ENCODE measurements at places on chromosomes 6 and 20. TPM values are rescaled to one million over a fixed set of nuclear protein-coding genes. Genes with fewer than 3 reads are reported as not detected.

DNA sequence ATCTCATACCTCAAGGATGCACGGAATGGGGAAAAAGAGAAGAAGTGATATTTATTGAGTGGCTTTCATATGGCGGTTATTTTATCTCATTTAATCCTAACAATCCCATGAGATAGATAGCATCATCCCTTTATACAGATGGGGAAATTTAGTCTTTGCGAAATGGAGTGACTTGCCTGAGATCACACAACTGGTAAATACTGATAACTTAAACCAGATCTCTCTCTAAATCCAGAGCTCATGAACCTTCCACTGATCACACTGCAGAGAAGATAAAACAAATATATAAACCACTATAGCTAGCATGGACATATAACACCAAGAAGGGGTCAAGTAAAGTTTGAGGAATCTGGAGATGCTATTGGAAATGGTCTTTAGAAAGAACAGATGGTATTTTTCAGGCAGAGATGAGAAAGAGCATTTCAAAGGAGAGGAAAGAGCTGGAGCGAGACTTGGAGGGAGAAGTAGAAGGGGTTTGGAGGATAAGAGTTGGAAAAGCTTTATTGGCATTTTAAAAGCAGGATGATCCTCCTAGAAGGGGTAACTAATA, 139.8 kb upstream of the TNFAIP3 start:
- no peaks in the 10 kb centered on the region for H3K36me3 ChIP-seq
- H3K4me3 ChIP-seq: no peak overlapping the region
- no peaks in the 10 kb centered on the region for H3K4me1 ChIP-seq
- DNase-seq: no peak
- H3K27me3 ChIP-seq: no peaks in the 10 kb centered on the region

- DNase-seq: no peak
- no peaks in the 10 kb centered on the region for H3K4me1 ChIP-seq
- H3K36me3 ChIP-seq: no peaks in the 10 kb centered on the region
- H3K4me3 ChIP-seq: no peak overlapping the region
- H3K27ac ChIP-seq: no peak overlapping the region
- no peaks in the 10 kb centered on the region for H3K27me3 ChIP-seq
These were observed 55.0 kb downstream of the ALDH5A1 start for GRCh38 chr6:24549674-24550353.

Gene SLPI
- total RNA-seq: 223 TPM

DNA sequence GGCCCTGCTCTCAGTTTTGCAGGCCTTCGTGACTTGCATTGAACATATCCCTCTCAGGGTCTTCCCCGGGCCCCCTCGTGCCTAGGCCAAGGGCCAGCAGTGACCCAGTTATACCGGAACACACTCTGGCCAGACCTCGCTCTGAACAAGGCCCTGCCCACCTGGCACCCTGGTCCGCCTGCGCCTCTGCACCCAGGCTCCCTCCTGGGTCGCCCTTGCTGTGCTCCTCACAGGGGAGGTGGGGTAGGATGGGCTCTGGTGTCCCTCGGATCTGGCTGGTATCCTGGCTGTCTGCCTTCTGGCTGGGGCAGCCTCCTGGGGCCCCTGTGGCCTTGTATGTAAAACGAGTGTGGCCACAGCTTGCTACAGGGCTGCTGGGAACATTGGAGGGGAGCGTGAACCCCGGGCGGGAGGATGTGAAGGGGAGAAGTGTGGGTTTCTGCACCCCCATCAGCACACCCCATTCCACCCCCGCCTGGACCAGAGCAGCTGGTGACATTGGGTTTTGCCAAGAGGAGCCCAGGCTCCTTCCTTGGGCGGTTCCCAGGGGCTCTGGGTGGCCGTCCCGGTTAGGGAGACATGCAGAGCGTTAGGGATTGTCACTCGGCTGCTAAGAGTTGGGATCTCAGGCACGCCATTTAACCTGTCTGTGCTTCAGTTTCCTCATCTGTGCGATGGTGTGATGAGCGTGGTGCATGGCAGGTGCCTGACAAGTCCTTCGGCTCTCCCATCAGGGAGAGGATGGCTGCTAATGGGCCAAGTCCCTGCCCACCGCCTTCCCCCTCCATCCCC, 17.5 kb downstream of the SRC start:
- H3K36me3 ChIP-seq: peaks cover 28% of the 10 kb centered on the region
- no peak overlapping the region for H3K4me3 ChIP-seq
- DNase-seq: no peak
- no peaks in the 10 kb centered on the region for H3K27me3 ChIP-seq
- peak overlapping the region; percentile 29 for H3K27ac ChIP-seq

Gene RFX6
- total RNA-seq: not detected

DNA sequence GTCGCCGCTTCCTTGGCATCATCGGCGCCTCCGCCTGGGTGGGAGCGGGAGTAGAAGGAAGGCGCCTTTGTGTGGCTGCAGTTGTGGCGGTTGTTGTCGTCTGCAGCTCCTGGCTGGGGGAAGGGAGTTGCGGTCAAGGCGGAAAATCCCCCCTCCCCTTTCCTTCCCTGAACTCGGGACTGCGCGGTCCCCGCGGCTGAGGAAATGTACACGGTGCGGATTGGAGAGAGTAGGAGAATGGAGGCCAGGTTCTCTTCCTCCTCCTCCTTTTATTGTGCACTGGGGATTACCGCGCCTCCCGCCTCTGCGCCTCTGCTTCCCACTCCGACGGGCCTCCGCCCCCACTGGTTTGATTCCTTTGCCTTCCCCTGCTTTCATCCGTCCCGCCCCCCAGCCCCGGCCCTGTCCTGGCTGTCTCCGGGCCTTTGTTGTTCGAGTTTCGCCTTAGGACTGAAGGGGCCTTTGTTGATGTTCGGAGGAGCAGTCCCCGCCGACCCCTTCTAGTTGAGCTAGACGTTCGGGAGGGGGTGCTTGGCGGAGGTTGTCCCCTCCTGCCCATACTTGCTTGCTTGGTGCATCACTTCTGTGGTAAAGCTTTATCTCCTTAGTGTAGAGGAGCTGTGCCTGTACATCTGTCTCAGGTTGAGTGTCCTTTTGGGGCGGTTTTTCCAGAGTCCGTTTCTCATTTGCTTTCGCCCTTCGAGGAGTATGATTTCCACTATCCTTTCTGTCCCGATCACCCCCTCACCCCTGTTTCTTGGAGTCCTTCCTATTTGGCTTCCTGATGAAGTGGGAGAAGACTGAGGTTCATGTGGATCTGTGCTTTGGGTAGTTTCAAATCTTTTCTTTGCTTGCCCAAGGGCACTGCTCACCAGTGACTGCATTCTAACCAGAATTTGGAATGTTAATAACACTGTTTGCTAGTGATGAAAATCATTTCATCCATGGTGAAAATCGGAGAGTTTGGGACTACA, 764 bp downstream of the ZNF292 start:
- H3K27me3 ChIP-seq: no peaks in the 10 kb centered on the region
- H3K4me3 ChIP-seq: peak overlapping the region; percentile 94
- H3K27ac ChIP-seq: peak overlapping the region; percentile 95
- DNase-seq: peak; percentile 72

GRCh38 chr6:130906736-130907381, 79.7 kb downstream of the SMLR1 start:
- no peak overlapping the region for H3K4me3 ChIP-seq
- H3K27ac ChIP-seq: peak overlapping the region; percentile 6
- no peaks in the 10 kb centered on the region for H3K27me3 ChIP-seq
- H3K36me3 ChIP-seq: no peaks in the 10 kb centered on the region

Gene PRSS35
- total RNA-seq: 1.8 TPM

DNA sequence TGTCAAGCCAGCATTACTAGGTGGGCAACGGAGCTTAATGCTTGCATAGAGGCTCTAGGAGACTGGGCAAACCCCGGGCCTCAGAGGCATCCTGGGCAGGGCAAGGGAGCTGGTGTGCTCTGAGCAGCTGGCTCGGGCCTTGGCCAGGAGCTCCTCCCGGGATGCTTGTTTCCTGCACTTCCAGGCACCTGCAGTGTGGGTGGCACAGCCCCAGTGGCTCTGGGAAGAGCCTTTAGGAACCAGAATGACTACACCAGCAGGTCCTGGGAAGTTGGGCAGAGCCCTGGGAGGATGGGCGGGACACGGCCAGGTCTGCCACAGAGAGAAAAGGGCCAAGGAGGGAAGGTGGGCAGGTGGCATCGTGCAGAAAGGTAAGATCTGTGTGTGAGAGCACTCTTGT, 80.4 kb upstream of the CD93 start:
- H3K27me3 ChIP-seq: no peaks in the 10 kb centered on the region
- DNase-seq: peak; percentile 53
- no peaks in the 10 kb centered on the region for H3K36me3 ChIP-seq
- H3K4me1 ChIP-seq: peaks cover 18% of the 10 kb centered on the region
- H3K4me3 ChIP-seq: no peak overlapping the region

All from ascending aorta (tissue), 2 donors.